Mesothelial cell of epicardium (in vitro differentiated cells): ENCODE measurements at places on chromosomes 12 and 14.

- DNase-seq: no peak
Measured at GRCh38 chr12:105384916-105385535, 54.5 kb downstream of the C12orf75 start.

- no peak for DNase-seq
Measured at GRCh38 chr14:74705613-74706500, 7.0 kb downstream of the AREL1 start.

DNA sequence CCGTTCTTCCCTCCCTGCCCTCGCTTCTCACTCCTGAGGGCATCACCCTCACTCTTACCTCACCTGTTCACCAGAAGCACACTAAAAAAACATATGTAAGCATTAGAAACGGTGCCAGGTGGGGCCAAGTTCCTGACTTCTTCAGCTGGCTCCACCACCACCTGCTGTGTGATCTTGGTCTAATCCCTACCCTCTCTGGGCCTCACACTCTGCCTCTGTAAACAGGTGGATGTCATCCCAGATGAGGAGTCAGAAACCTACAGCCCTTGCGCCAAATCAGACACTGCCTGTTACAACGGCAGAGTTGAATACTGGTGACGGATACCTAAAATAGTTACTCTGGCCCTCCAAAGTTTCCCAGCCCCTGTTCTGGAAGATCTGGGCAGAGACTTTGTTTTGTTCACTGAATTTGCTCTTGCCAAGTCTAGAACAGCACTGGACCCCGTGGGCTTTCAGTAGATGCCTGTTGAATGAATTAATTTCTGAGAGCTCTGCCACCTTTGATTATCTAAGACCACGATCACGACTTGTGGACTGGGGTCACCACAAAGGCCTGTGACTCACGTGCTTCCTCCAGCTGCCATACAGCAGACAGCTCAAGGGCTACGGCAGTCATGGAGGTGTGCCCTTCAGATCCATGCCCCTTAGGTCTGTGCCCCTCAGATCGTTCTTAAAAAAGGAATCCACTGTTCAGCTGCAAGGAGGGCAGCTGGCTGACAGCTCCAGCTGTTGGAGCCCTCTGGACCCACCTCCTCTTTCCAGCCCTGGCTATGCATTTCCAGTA is 71.9 kb downstream of the GSC start:
- no peak for DNase-seq

DNA sequence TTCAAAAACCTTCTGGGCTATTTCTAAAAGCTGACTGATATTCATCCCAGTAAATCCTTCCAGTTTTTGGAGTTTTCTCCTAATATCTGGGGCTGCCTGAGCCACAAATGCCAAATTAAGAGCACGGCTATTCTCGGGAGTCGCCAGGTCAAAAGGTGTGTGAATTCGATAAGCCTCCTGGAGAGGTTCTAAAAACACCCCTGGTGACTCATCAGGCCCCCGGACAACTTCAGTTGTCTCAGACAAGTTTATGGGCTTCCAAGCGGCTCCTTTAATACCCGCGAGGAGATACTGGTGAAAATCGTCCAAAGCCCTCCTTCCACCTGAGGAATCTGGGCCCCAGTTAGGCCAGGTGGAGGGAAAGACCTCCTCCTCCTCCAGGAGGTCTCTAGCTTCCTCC is 677.1 kb downstream of the TMEM121 start:
- DNase-seq: no peak

GRCh38 chr14:62322216-62322615 is 560.0 kb downstream of the SNAPC1 start:
- no peak for DNase-seq

DNA sequence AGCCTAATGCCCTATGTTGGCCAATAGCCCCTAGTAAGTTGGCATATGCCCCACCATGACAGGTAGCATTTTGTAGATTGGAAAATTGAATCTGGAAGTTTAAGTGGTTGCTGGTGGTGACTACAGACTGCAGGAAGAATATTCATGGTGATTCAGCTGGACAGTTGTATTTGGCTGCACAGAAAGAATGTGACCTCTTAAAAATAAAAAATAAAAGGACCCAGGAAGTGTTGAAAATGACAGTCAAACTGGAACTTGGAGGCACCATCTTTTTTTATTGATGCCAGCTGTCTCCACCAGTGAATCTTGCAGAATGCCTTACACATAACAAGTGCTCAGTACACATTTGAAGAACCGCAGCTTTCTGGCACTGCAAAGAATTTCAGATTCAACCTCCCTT is 73.9 kb downstream of the PRMT8 start:
- DNase-seq: no peak

DNA sequence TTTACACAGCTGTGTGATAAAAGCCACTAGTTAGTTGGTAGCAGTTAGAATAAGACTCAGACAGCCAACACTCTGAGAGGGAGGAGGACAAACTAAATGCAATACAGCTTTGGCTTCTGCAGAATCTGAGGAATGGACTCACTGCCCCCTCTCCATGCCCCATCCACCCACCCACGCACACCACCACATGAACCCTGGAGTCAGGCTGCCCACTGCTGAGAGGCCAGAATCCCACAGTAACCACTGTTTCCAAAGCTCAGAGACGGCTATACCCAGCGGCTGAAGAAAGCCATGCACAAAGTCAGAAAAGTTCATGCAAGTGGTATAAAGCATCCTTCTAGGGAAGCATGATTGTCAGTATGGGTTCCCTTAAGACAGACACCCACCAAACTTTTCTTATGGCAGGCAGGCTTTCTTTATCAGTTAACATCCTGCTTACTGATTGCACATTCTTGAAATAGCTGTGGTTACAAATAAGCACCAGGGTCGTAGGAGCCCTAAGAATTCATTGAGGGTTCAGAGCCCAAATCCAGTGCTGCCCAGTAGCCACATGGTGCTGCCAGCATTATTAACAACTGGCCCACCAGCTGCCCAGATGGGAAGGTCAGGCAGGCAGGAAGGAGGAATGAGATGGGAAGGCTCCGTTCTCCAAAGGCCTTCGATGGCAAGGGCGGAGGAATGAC is 61.5 kb downstream of the NT5DC3 start:
- no peak for DNase-seq

DNA sequence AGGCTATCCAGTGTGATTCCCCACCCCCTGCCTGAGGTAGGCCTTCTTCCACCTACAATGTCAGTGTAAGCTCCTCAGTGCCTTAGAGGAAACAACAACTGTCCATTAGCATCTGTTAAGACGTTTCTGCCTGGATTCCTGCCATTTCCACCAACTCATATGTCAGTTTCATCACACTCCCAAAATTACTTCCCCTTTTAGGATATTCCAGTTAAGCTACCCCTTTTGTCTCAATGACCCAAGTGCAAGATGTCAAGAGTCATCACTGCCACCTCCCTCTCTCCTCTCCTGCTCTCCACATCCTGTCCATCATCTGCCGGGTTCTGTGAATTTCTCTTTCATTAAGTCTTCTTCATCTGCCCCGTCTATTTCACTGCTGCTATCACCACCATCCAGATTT is 189.4 kb downstream of the DPF3 start:
- DNase-seq: no peak

GRCh38 chr12:120936197-120936596 is 32.0 kb upstream of the SPPL3 start:
- no peak for DNase-seq

GRCh38 chr12:115872212-115872611 is 405.3 kb downstream of the MED13L start:
- no peak for DNase-seq

DNA sequence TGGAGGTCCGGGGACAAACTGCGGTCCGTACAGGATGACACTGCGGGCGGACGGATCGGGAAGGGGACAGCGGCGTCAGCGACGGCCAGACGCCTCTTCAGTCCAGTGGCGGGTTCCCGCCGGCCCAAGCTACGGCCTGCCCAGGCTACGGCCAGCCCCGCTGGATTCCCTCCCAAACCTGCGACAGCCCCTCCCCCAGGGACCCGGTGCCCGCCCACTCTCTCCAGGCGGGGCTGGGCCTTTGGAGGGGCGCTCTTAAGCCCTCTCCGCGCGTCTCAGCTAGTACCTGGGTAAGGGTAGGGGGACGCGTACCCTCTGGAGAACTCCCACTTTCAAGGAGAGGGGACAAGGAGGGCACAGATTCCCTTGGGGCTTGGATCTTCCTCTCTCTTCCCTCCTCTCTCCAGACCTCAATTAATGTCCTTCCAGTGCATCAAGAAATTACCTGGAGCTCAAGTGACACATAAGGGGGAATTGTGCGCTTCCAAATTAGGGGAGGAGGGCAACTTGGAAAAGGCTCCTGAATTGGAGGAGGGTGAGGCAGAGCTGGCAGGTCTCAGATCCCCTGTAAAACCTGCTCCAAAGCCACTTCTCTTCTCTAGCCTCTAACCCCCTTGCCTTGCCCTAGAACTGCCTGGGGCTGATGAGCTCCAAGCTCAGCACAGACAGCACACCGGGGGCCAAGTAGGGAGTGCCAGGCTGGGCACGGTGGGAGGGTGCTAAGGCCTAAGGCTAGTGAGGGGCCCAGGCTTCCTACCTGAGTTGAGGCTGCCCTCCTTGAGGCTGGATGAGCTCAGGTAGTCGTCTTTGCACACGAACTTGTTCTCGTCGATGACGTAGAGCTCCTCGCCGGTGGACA is 3.1 kb downstream of the LHX5 start:
- DNase-seq: no peak

DNA sequence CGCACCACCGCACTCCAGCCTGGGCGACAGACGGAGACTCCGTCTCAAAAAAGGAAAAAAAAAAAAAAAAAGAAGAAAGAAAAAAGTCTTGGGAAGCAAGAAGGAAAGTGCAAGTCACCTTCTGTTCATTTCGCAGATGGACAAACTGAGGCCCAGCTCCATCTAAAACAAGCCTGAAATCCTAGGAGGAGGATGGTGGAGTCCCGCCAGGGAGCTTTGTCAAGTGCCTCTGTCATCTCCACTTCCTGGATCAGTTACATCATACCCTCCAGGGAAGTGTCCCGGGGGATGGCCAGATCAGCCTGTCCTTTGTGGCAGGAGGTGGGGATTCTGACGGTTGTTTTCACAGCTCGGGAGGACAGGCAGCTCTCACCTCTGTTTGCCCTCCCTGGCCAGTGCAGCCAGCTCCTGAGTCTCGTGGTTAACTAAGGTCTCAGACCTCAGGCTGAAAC is 8.7 kb upstream of the SDSL start:
- DNase-seq: no peak
